Stimulated activated naive B cell treated with anti-CD40 and anti-IgM and Interleukin-4, amounts not matched to agents 10 μg/mL and 1 μg/mL and 100 μg/mL, for 72 hours (primary cell): ENCODE measurements at places on chromosomes 12 and 14.

- DNase-seq: no peak
Observed at GRCh38 chr14:55125403-55125802, 3.6 kb upstream of the LGALS3 start.

- DNase-seq: no peak
Observed at GRCh38 chr14:61841145-61841544, 78.9 kb downstream of the SNAPC1 start.

GRCh38 chr12:108568338-108569154, 6.2 kb downstream of the ISCU start:
- DNase-seq: peak; percentile 75

DNA sequence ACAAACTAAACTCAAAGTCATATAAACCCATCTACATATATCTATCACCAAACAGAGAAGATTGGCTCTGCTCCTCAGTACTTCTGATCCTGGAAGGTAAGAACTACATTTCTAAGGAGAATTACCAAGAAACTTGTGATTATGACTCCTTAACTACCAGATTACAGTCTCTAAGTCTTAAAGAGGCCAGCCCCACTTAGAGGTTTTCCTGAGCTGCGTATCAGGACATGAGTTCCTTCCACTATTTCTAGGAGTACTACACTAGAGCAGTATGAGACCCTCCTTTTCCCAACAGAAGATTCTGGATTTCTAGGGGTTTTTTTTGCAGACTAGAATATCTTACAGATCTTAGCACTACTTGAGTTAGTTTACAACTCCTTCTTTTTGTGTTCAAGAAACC, at the start of gene NOXRED1:
Gene NOXRED1, minus strand, starts transcription at position 101 of the 400 bp plus-strand sequence. CDS start 634 bp downstream, outside the sequence.
- no peak for DNase-seq

DNA sequence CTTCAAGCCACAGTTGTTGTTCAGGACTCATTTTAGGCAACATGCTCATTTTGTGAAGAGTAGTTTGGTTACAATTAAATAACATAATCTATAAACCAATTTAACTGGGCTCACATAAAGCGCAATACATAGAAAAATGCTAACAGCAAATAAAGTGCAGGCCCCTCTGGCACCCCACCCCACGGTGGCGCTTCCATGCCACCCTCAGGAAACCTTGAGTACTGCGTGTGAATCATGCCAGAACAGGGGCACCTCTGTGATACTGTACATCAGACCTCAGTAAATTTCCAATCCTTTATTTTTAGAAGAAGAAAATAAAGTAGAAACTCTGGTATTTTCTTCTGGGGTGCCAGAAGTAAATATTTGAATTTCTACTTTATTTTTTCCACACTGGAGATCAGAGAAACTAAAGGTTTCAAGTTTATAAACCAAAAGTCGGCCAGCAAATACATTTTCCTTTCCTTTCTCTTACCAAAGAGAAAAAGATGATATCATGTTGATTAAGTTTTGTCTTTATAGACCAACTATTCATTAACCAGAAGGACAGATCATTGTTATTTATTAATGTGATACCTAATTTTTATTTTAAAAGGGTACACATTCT, 316.8 kb downstream of the PAWR start:
- peak; percentile 6 for DNase-seq

DNA sequence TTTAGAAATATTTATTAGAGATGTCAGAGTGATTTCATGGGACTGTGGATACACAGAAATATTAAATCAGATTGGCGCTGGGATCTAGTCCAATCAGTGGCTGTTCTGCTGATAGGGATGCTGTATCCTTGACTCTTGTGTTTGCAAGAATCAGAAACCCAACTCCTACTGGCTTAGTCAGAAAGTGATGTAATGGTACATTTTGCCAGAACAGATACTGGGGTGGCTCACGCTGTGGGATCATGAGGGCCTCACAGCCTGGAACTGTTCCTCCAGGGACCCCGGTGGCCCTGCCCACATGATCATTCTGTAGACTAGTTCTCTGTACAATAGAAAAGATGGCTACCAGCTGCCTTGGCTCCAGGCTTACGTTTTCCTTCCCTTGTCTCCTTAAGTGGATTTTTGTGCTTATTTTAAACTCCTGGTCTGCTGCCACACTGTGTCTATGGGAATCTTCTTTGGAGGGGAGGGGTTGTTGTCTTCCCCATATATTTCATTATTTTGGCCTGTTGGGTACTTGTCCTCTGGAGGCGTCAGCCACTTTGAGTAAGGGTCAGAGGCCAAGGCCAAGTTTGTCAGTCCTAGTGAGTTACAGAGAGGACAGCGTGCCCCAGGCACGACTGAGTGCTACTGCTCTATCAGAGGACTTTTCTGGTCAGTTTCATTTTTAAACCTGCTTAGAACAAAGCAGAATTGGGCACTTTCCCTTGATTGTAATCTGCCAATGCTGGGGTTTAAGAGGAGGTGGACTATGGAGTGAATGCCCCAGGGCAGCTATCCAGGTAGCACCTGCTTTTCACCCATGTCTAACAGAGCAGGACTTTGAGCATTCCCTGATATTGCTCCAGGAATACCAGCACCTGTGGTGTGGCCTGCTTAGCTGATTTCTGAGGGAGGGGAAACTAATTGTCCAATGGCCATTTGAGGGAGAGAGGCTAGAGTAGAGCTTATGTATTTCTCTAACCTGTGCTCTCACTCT, 164.3 kb downstream of the SLC5A8 start:
- no peak for DNase-seq

DNA sequence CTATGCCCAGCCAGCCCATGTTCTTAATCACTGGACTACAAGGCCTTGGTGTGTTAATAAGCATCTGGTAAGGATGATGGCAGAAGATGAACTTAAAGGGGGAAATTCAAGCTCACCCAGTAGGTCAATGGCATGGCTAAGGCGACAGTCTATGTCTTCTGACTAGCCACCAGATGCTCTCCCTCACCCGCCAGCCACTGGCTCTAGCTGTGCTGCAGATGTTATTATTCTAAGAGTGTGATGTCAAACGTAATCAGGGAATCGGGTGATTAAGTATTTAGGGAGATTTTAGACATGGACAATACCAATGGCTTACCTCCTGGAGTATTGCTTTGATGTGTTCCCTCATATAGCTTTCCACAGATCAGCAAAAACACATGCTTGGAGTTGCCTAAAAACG, 39.2 kb upstream of the MAX start:
- no peak for DNase-seq
